AG09309 (cell line): ENCODE measurements at places on chromosomes 16 and 17.

DNA sequence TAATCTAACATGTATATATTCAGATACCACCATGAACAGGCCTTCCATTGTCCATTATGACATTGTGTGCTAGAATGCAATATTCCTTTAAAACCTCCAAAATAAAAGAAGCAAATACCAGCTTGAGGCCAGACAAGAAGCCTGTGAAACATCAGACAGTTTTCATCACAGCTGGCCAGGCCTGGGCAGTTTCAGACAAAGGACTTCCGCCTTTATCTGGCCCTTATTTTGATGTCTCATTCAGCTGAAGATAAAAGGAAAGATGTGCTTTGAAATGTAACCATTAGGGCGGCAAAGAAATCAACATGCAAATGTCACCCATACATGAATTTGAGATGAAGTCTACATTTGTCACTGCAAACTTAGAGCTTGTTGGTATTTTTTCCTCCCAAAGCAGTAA, 737.5 kb downstream of the KCNJ2 start:
- no peak for DNase-seq

DNA sequence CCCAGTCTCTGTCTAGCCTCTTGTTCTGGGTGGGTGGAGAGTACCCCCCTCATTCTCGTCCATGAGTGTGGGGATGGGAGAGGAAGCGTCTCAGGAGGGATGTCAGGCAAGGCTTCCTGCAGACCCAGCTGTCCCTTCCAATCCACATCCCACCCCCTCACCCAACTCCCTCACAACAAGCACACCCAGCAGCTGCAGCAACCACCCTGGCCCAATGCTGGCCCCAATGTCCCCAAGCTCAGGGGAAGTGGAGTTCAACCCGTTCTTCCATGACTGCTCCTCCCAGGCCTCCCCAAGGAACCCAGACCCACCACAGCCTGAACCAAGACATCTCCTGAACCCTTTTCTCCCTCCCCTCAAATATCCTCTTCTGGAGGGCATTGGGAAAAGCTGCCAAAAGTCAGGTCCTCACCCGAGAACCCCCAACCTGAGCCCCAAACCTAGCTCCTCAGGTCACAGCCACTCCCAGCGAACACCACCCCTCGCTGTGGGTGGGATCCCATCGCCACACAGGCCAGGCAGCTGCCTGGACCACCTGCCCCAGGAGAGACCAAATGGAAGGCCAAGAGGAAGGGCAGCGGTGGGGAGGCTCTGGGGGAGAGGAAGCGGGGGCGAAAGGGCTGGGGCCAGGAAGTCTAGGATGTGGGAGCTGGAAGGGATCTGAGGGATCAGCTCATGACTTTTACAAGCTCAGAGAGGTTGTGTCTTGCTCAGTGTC, 47.6 kb downstream of the FZD2 start:
- no peak for DNase-seq

GRCh38 chr17:17320911-17321220, 17.7 kb downstream of the NT5M start:
- DNase-seq: no peak

GRCh38 chr16:52450916-52451315, 96.0 kb downstream of the TOX3 start:
- no peak for DNase-seq

DNA sequence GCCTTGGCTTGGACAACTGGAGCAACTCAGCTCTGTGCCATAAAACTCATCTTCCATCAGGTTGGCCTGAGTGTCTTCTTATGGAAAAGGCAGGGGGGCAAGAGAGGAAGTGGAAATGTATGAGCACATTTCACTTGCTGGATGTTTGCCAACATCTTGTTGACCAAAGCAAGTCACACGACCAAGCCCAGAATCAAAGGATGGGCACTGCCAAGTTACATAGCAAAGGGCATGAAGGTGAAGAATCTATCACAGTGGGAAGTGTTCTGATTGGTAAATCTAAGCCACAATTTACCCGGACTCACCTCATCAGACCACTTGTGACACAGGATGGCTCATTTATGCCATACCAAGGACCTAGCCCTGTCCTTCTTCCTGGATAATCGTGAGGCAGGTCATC, 310.5 kb upstream of the IRX5 start:
- no peak for DNase-seq

DNA sequence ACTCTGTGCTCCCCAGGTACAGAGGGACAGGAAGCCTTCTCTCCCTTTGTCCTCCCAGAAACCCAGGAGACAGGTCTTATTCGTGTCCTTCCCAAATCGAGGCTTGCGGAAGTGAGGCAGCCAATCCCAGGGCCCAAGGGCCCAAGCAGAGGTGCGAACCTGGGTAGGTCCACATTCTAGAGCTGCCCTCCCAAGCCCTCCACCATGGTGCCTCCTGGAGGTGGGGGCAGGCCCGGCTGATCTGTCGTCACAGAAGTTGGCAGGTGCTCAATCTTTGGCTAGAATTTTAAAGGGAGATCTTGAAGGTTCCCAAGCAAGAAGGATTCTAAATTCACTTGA, 21.5 kb downstream of the MRC2 start:
- no peak for DNase-seq

- DNase-seq: no peak
Observed at GRCh38 chr17:13182450-13182849, 164.6 kb upstream of the ELAC2 start.

DNA sequence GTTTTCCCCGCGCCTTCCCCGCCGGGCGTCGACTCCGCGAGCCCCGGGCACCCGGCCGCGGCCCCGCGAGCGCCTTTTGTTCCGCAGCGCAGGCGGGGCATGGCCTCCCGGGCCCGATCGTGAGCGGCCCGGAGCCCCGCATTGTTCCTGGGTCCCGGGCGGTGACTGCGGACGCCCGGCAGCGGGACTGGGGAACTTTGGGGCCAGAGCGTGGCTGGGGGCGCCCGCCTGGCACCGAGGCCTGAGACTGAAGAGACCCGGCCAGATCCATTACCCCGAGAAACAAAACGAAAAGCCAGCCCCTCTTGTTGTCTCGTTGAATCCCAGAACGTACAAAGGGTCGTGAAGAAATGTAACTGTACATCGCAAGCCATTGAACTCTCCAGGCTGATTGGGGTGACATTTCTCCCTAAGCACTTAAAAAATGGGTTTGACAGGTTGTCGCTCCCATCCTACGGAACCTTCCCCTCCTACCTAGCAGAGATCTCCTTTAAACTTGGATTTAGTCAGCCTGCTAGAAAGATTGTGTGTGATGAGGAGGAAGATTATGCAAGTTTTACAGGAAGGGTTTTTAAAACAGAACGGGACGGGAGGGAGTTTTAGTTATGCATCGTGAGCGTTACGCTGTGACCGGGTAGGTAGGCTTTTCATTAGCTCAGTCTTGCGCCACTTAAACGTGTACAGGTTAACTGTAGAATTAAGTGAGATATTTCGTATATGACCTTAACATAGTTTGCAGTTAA, 825 bp downstream of the METTL9 start:
- no peak for DNase-seq

GRCh38 chr17:42436391-42436790, 13.3 kb upstream of the CAVIN1 start:
- peak; percentile 93 for DNase-seq

- DNase-seq: no peak
Observed at GRCh38 chr16:85935974-85936760, 37.2 kb downstream of the IRF8 start.

DNA sequence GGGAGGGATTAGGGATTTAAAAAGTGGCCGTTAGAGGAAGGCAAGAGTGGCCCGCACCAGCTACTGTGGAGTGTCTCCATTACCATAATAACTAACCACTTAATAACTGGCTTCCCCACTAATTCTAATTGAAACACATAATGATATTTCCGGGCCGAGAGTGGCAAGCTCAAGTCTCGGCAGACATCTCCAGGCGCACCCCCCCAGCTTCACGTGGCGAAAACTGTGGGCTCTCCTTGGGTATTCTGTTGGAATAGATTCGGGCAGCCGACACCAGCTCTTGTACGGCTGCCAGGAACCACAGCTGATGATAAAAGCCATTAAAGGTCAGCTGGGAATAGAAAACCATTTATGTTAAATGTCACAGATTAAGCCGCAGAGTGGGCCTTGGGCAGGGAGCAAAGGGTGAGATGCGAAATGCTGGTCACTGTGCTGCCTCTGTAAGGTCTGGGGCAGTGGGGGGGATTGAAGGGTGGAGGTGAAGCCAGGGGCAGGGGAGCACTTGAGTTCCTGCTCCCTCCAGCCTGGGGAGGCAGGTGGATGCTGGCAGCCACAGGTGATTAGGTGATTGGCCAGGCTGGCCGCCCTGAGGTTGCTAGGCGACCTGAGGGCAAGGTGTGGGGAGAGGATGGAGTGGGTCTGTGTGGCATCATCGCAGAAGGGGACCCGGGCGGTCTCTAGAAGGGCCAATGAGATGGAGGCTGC, 115.6 kb upstream of the SDK2 start:
- DNase-seq: no peak

DNA sequence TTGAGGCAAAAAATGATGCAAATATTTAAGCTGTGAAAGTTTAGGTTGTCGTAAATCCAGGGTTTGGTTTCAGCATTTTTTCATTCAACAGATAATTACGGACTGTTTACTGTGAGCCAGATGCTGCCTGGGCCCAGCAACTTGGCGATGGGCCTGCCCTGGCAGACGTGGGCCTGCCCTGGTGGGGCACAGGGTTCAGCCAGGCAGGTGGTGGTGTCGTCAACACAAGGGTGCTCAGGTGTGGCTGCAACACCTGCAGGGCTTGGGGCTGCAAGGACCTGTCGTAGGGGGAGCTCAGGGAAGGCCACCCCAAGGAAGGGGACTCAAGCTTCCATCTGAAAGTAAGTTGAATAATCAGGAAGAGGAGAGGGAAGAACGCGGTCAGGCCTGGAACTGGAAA, 15.1 kb downstream of the ZC3H18 start:
- no peak for DNase-seq

DNA sequence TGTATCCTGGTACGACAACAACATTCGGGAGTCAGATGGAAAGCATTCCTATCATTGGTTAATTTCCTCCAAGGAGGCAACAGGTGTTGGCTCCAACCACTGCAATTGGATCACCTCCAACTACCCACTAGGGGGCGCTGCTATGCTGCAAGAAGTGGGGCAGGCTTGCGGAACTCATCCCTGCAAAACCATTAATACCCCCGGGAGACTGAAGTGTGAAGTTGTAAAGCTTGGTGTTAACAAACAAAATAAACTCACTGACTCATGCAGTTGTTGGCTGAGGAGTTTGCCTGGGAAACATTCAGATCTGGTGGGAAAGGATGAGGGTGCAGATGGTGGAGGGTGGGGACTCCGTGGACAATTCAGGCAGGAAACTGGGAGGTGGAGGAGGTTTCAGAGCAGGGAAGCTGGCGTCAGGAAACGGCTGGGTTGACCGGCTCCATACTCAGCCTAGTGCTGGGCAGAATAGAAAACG, 84.9 kb downstream of the HS3ST2 start:
- peak; percentile 18 for DNase-seq

DNA sequence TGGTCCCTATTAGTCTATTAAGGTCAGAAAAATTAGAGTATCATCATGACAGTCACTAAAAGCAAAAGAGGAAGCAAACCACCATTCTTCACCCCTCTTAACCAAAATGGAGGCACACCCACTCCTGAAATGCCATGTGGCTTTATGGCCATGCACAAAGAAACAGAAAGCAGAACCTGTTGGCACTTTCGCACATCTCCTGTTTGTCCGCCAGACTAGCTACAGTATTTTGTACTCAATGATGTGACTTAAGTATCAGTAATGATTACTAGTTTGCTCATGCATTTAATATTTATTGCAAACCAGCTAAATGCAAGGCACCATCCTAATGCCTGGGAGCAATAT, 70.2 kb upstream of the GNAO1 start:
- DNase-seq: no peak

- DNase-seq: no peak
Observed at GRCh38 chr17:57682701-57683100, 62.4 kb downstream of the CCDC182 start.

DNA sequence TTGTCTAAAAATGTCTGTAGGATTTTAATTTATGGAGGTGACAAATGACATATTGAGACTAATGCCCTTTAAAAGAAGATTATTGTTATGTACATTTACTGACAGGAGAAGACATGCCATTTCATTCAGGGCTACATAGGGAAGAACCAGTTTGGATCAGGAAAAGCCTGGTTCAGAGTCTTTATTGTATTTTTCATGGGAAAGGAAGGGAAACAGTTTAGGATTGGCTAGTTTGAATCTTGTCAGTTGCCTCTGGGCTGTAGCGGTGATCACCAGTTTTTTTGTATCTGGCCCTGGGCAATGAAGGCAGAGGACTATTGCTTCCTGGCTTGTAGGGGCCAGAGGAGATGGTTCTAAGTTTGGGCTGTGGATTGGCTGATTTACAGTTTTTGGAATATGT, 31.8 kb downstream of the NSRP1 start:
- DNase-seq: no peak

- DNase-seq: no peak
Observed at GRCh38 chr17:70655176-70655958, 486.0 kb downstream of the KCNJ2 start.

DNA sequence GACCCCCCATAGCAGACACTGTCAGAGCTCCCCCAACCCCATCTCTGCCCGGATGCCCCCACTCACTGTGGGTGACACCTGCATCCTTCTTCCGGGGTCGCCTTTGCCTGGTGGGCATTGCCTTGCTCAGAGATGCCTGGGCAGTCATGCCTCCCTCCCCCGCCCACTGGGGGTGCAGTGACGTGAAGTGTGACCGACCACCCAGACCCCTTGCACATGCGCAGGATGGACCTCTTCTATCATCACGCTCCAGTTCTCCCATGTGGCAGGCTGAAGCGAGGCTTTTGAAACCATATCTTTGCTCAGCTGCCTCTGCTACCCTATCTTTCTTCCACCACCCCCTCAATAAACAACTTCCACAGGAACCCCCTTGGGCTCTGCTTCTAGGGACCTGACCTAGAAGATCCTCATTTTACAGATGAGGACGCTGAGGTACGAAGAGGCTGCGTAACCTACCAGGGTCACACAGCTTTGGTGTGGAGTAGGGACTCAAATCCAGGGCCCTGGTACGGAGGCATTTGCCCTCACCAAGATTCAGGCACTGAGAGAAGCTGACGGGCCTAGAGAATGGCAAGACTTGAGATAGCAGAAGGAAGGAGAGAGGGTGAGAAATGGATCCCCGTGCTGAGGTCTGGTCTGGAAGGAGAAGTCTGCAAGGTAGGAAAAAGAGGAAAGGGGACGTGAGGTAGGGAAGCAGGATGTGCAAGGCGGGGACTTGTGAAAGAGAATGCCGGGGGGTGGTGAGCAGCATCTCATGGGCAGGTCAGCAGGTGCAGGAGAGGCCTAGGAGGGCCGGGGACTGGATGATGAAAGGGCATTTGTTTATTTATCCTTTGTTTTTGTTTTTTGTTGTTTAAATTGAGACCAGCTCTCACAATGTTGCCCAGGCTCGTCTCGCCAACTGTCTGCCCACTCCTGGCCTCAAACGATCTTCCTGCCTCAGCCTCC, 14.4 kb downstream of the NLRC5 start:
- no peak for DNase-seq
